ENCODE measurements at places on chromosomes 2 and 18. TPM values are rescaled to one million over a fixed set of nuclear protein-coding genes. Genes with fewer than 3 reads are reported as not detected.

- DNase-seq: no peak
Measured at GRCh38 chr2:175606010-175606841, 395.8 kb downstream of the LNPK start.

DNA sequence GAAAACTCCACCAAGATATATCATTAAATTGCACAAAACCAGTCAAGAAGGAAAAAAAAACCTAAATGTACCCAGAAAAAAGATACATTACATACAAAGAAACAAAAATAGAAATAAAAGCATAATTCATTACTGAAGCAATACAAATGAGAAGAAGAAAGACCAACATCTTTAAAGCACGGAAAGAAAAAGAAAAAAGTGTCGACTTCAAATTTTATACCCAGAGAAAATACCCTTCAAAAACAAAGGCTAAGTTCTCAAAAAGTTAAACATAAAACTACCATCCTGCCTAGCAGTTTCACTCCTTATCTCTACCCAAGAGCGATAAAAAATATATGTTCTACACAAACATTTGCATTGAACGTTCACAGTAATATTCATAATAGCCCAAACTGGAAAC lies 82.0 kb downstream of the ATAD2B start:
- DNase-seq: no peak

DNA sequence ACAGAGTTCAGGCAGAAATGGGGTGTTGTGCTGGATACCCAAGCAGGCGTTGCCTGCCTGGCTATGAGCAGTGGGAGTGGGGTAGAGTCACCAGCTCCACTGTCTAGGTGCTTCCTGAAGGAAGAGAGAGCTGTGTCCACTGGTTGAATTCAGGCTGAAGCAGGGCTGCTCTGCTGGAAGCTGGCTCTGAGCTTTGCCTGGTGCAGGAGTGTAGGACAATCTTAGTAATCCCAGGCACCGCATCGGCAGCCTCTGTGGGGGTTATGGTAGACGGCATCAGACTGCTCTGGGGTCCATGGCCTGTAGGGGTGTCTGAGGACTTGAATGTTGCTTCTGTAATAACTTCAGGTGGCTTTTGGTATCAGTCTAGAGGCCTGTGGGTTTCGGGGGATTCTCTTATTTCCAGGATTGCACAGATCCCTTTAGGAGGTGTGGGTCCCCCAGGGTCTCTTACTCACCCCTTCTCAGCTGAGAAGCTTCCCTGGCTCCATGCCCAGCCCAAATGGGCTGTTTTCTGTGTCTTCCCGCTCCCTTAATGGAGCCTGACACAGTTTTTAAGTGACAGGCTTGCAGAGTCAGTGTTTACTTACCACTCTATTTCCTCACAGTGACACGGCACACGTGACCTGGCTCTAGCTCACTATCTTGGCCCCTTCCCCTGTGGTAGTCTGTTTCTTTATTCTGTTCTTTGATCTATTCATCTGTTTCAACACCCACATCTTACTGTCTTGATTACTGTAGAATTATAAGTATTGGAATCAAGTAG lies 644.3 kb downstream of the CBLN2 start:
- DNase-seq: no peak

GRCh38 chr2:141399270-141399669 lies 731.5 kb downstream of the LRP1B start:
- DNase-seq: no peak

DNA sequence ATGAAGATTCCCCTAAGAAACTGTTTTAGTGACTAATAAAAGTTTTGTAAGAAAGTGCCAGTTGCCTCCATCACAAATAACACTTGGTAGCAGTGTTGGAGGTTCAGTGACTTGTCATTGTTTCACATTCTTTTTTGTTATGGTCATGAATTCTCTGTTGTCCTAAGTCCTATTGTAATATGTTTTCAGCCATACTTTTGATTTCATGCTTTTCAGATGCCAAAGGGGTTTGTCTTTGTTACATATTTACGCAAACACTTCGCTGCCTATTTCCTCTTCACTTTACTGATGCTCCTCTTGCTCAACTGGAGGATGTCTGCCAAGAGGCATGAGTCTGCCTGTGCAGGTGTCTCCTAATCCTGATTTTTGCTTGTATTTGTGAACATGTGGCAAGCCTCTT lies 66.6 kb downstream of the PHLPP1 start:
- peak; percentile 90 for DNase-seq

Gene PLEK
- not detected for total RNA-seq

Gene RFTN2
- total RNA-seq: under 0.01 TPM

Gene LYG2
- not detected for total RNA-seq

Gene ASPRV1
- total RNA-seq: 0.17 TPM

GRCh38 chr2:163407296-163407695 lies 328.5 kb downstream of the FIGN start:
- no peak for DNase-seq

DNA sequence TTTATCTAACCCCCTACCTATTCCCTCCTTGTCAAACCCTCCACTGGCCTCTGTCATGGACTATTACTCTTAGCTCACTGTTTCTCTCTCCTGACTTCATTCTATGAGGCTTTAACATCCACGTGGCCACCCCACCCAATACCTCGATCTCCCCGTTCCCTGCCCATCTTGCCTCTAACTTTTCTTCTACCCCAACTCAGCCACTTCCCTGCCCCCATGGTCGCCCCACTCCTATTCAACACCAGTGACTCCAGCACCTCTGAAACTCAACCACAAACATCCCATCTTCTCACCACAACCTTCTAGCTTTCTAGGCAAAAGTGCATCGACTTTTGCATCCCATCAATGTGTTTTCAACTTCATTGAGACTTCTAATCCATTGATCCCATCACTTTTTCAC lies 94.2 kb upstream of the EPAS1 start:
- DNase-seq: no peak

- no peak for DNase-seq
Measured at GRCh38 chr2:201777869-201778268, 2.9 kb downstream of the ALS2 start.

Gene BCL2
- total RNA-seq: 0.83 TPM

Gene LYG1
- 0.31 TPM for total RNA-seq

Gene NOTO
- total RNA-seq: not detected

GRCh38 chr2:14301331-14301730 lies 331.2 kb upstream of the LRATD1 start:
- DNase-seq: no peak

Gene RFX8
- total RNA-seq: 0.82 TPM

Gene PRSS56
- total RNA-seq: not detected

Gene SOCS6
- 31.5 TPM for total RNA-seq

GRCh38 chr2:222196159-222196558 lies 102.6 kb downstream of the PAX3 start:
- DNase-seq: no peak

- peak; percentile 3 for DNase-seq
Measured at GRCh38 chr2:216774620-216775019, 79.3 kb upstream of the IGFBP5 start.

DNA sequence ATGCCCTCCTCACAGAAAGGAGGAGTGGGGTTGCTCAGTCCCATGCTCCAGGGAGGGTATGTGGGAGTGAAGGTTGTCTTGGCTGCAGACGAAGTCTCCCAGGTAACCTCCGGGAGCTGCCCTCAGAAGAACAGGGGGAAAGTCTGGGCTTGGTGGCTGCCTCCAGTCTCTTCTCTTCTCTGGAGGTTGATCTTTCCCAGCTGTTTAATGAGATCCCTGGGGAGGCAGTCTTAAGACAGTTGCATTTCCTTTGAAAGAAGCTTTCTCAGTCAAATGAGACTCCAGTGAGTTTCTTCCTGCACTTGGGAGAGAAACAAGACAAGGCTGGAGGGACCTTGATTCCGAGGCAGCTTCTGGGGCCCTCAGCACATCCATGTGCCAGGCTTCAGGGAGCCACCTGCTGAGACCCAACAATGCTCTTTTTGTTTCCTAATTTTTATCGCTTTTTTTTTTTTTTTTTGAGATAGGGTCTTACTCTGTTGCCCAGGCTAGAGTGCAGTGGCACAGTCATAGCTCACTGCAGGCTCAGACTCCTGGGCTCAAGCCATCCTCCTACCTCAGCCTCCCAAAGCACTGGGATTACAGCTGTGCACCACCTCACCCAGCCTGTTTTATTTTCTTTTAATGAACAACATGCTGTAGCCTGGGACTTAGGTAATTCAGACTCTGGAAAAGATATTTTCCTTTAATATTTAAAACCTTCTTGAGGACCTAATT lies 71.7 kb upstream of the TPO start:
- DNase-seq: no peak

GRCh38 chr2:188978291-188979081 lies 4.3 kb downstream of the COL3A1 start:
- peak; percentile 12 for DNase-seq

DNA sequence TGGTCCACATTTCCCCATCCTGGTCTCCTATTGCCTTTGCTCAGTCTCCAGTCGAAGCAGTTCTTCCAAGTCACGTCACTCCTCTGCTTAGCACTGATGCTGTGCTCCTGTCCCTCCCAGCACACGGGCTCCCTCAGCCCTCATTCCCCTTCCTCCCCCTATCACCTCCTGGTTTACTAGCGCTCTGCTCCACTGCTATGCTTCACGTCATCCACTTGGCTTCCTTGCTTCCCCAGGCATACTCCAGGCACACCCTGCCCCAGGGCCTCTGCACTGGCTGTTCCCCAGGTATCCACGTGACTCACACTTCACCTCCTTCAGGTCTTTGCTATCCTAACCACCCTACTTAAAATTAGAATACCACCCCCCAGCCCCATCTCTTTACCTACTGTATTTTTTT lies 269.3 kb downstream of the GLI2 start:
- peak; percentile 21 for DNase-seq

- no peak for DNase-seq
Measured at GRCh38 chr2:162016080-162016479, 57.9 kb downstream of the DPP4 start.

DNA sequence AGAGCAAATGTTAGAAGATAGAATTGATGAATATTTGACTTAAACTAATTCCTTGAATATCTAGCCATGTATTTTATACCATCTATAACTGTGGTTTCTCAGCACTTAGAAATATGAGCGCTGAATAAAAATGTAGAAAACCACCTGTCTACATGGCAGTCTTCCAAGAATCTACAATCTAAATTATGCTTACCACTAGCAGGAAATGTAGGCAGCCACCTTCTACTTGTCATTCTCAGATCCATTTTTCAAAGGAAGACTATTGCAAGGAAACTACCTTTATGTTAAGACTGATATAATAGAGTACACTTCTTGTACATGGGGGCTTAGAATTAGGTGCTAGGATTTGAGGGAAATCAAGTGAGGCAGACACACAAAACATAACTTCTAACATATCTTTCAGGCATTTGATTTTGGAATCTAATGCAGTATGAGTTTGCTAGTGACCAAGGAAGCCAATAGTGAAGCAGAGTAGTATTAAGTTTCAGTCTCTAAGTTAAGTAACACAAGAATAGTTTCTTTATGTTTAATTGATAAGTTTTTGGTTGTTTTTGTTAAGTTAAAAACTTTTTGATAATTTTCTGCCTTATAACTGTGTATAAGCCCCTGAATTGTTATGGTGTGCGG lies 175.9 kb upstream of the ITGA4 start:
- no peak for DNase-seq

Gene CPLX4
- not detected for total RNA-seq

Gene BMPR2
- 44.1 TPM for total RNA-seq

- DNase-seq: no peak
Measured at GRCh38 chr2:201407265-201407664, 44.0 kb downstream of the TRAK2 start.

Gene CYP27A1
- 14.5 TPM for total RNA-seq

DNA sequence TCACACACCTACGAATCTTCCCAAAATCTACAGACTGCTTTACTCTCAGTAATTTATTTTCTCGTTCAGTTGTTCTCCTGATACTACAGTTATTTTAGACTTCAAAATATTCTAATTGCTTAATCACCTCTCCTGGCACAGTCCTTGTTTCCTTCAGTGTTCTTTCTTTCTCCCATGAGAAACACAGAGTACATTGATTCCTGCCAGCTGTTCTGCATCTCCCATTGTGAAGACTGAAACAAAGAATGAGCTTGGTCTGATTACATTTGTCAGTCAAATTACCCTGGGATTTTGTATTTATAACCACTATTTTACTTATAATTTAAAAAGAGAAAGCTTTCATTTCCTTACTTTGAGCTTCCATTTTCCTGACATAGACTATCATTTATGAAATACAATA lies 63.9 kb upstream of the TANK start:
- peak; percentile 21 for DNase-seq

DNA sequence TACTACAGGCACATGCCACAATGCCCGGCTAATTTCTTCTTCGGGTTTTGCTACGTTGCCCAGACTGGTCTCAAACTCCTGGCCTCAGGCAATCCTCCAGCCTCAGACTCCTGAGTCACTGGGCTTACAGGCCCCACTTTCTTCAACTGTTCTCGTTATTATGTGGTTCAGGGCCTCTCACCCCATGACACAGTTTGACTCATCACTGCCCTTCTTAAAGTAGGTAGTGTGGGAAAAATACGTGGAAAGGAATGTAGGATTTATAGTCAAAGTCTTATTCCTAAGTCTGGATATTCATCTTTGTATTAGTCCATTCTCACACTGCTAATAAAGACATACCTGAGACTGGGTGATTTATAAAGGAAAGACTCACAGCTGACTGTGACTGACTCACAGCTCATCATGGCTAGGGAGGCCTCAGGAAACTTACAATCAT lies 19.4 kb downstream of the CENPA start:
- peak; percentile 99 for DNase-seq

DNA sequence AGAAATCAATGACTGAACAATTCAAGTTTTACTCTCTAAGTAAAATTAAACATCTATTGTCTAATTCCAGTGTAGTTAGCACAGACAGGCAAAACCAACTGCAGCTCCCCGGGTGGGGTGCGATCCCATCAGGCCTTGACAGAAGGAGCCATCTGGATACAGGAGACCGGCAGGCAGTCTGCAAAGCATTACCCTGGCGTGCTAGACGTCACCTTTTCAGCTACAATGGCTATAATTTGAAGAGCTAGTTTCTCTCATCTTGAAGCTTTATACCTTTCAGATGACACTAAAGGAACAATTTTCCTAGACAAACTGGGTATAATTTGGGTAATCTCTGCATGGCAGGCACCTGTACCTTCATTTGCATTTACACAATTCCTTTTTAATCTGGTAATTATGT lies 761.5 kb upstream of the SOX11 start:
- no peak for DNase-seq

DNA sequence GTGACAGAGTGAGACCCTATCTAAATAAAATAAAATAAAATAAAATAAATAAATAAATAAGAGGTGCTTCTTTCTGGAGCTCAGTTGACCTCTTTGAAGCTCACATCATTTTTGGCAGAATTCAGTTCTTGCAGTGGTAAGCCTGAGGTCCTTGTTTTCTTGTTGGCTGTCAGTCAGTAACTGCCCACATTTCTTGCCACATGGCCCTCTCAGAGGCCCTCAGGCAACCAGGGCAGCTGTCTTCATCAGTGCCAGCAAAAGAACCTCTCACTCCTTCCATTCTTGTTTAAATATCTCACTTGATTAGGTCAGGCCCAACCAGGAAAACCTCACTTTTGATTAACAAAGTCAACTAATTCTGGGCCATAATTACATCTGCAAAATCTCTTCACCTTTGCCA lies 53.2 kb downstream of the RAPGEF4 start:
- DNase-seq: no peak

Data from mammary epithelial cell (primary cell).